ENCODE measurements at places on chromosomes 4 and X.

DNA sequence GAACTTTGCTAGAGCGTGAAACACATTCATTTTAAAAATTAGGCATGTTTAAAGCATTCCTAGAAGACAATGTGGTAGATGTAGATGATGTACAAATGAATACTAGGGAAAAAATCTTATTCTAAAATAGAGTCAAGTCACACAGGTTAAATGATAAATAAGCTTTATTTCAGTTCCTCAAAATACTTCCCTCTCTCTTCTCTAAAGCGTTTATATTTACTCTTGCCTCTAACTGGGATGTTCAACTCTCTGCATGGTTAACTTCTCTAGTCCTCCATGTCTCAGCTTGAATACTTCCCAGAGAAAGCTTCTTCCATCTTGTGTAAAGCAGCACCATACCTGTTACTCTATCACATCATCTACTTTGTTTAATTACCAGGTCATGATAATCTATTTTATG, 30.9 kb upstream of the GLRA3 start:
- no peak for DNase-seq

GRCh38 chr4:1294891-1295290, 5.2 kb downstream of the MAEA start:
- DNase-seq = no peak

DNA sequence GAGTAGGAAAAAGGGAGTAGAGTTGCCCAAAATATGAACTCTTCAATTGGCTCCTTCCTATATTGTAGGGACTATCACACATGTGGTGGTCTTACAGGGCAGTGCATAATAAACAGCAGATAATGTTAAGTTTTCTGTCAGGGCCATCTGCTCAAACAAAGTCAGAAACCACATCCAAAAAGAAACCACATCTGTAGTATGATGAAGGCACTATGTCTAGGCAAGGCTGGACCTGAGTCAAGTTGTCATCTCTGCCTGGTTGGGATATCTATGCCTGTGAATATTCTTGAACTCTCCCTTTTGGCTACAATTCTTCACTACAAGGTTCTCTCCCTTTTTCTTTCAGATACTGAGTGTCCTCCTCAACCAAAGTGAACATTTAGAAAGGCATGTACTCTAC, 109.4 kb upstream of the C1GALT1C1 start:
- no peak for DNase-seq

DNA sequence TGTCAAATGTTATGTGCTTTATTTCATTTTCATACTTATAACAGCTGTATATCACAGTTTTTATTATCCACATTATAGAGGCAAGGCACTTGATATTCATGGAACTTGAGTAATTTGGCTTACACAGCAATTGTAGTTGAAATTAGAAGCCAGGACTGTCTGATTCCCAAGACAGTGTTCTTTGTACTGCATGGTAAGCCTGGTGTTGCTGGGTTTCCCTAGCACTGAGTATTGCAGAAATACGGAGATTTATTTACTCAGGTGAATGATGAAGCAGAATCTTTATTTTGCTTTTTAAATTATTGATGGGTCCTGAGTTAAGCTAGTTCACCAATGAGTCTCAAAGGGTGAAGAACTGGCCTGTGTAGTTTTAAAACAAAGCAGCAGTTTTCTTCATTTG, 70.0 kb downstream of the UGT8 start:
- no peak for DNase-seq

GRCh38 chr4:100117750-100118149, 72.5 kb downstream of the DDIT4L start:
- DNase-seq = no peak

- DNase-seq = no peak
These were observed 62.0 kb downstream of the ASMT start for GRCh38 chrX:1676866-1677265.

- DNase-seq = no peak
These were observed 760.2 kb upstream of the AADAT start for GRCh38 chr4:170849969-170850368.

GRCh38 chr4:113835005-113835404, 73.5 kb upstream of the CAMK2D start:
- DNase-seq = no peak

DNA sequence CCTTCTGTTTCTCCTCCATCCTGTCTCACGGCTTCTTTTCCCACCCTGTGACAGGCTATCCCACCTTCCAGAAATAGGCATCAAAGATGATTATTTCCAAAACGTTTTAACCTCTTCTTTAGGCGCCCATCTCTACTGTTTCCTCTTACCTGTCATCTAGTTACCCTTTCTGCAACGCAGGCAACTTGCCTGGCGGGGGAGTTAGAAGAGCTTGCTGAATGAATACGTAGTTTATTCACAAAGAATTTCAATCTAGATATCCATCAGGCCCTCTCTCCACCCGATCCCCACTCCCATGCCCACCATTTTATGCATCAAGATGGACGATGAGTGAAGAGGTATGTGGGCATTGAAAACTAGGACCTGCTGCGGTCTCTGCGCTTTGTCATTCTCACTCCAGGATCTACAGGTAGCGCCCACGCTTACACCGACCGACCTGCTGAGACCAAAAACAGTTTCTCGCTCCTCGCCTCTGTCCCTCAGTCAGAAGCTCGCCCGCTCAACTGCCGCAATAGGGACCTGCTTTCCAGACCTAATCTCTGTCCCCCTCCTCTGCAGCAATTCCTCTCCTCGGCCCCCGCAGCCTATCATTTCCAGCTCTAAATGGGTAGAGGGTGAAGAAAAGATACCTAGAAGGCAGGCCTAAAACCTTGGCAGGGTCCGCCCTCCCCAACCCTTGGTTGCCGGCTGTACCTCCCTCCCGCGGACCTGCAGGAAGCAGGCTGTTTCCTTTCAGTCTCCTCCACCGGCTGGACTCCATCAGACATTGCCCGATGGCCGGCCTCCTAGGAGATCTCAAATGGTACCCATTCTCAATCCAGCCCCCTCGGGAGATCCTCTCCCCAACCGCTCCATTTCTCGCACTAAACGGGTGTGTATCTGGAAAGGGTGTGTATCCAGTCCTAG, 624 bp downstream of the BEX5 start:
- no peak for DNase-seq
